ENCODE measurements at places on chromosomes 3 and 15.

- no peak for DNase-seq
Measured at GRCh38 chr15:21268436-21268940, 171.8 kb downstream of the POTEB3 start.

GRCh38 chr15:79406210-79406609 is 25.9 kb upstream of the MINAR1 start:
- no peak for DNase-seq

- no peak for DNase-seq
Measured at GRCh38 chr3:59263152-59263551, 213.3 kb upstream of the CFAP20DC start.

DNA sequence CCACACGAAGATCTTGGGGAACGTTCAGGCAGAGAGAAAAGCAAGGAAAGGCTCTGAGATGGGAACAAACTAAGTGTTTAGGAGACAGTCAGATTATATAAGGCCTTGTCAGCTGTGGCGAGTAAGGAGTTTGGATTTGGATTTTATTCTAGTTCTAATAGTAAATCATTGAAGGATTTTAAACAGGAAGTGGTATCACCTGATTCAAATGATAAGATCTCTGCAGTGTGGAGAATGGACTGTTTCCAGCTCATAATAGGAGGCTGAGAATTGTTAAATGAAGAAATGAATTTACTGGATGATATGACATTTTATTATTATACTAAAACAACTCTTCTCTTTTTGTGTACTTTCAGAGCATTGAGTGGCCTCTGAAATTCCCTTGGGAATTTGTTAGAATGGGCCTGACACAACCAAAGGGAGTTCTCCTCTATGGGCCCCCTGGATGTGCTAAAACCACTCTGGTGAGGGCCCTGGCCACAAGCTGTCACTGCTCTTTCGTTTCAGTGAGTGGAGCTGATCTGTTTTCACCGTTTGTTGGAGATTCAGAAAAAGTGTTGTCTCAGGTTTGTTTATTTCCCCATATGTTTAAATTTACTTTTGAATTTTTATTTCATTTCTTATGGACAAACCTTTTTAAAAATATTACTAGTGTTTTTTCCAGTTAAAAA is 36.0 kb upstream of the GATM start:
- DNase-seq, result no peak

- DNase-seq, result no peak
Measured at GRCh38 chr3:13134879-13135206, 61.6 kb upstream of the IQSEC1 start.

DNA sequence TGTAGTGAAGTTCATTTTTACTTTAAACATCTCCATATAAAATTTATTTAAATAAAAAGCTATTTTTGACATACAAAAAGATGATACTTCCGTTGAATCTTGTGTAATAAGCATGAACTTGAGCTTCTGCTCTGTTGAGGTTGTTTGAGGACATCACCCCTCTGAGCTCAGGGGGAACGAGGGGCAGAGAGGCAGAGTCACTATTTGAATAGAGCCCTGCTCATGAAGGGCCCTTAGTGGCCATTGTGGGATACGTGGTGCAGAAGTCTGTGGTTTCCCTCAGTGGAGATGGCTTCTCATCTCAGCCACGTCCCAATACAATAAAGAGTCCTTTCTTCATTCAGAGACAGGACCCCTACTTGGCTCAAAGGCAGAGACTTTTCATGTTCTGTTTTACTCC is 10.6 kb downstream of the CEMIP start:
- DNase-seq, result no peak

- no peak for DNase-seq
Measured at GRCh38 chr15:47959617-47960413, 161.0 kb upstream of the SLC24A5 start.

DNA sequence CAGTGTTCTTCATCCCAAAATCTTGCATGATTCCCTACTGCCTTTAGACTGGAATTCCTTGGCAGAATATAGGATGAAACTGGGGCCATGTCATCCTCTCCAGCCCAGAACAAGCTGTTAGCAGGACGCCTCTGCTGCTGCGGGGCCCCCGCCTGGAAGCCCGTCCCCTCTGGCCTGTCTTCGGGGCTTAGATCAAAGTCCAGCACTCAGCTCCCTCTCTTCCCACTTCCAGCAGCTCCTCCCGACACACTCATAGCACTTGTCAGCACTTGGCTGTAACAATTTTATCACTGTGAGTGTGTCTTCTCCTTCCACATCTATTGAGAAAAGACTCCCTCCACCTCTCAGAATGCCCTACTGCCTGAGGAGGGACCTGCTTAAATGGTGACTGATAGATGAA is 112.0 kb upstream of the HACD2 start:
- DNase-seq, result no peak

DNA sequence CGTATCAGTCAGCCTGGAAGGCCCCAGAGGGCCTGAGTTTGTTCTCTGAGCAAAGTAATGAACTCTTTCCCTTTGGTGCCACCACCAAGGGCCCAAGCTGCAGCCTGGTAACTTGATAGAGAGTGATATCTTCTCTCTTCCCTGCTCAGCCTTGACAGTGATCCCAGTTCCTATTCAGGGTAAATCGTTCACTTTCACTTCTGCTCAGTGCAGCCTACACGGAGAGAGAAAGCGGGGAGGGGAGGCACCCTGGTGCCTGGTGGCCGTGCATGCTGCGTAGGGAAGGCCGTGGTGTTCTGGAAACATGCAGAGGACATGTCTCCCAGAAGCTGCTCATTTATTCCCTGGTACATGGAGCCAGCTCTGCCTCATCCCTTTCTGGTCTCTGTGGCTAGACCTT is 54.9 kb downstream of the KIF9 start:
- DNase-seq, result peak; percentile 9

DNA sequence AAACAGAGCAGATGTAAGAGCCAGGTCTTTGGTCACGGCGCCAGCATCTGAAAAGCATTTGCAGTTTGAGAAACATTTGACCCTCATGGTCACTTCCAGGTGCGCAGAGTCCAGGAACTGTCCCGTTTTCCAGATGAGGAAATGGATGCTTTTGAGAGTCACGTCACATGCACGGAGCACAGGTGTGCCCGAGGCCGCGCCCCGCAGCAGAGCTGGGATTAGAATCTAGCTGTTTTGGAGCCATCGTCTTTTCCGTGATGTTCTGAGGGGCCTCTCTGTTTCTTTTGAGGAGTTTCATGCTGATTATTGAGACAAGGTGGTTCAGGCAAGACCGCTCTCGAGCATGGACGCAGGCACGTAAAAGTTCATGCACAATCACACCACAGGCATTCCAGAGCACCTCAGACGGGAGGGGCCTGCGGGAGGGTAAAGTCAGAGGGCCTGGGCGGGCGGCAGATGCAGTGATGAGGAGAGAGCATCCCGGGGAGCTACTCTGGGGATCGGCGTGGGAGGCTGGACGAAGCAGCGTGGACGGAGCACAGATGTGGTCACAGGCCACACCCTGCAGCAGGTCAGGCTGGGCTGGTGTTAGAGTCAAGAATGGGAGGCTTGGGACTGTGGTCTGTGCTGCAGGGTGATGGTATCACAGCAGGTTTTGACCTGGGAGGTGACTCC is 139.2 kb upstream of the MEF2A start:
- DNase-seq, result no peak

DNA sequence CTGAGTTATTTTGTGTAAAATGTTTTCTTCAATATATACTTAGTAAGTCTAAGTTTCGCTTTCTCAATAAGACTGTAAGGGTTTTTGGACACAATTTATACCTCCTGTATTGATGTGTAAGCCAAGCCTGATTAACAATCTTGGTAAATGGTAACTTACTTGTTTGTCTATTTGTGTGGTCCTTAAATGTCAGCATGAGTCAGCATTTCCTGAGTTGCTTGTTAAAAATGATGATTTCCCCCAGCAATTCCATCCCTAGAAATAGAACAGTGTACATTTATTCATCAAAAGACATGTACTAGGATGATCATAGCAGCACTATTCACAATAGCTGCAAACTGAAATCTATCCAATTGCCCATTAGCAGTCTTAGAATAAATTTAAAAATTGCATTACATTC is 53.4 kb upstream of the LRIG1 start:
- DNase-seq, result no peak

GRCh38 chr15:100849021-100849854 is 30.4 kb upstream of the ALDH1A3 start:
- DNase-seq, result peak; percentile 20

- no peak for DNase-seq
Measured at GRCh38 chr15:45630917-45631691, 3.7 kb upstream of the SQOR start.

DNA sequence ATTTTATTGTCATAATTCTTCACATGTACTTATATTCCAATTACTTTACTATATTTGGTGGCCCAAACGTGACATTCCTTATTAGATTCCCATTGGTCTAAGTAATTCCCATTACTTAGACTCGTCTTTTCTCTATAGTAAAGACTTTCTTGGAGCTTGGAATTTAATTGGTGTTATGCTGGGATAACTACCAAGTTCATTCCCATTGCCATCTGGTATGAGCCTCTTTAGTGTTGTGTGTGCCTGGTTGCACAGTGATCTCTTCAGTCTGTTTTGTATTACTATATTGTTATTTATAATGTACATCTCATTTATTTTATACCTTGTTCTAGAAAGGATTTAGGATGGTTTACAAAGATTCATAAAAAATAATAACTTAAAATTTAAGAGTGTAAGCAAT is 27.8 kb downstream of the TMEM108 start:
- no peak for DNase-seq

DNA sequence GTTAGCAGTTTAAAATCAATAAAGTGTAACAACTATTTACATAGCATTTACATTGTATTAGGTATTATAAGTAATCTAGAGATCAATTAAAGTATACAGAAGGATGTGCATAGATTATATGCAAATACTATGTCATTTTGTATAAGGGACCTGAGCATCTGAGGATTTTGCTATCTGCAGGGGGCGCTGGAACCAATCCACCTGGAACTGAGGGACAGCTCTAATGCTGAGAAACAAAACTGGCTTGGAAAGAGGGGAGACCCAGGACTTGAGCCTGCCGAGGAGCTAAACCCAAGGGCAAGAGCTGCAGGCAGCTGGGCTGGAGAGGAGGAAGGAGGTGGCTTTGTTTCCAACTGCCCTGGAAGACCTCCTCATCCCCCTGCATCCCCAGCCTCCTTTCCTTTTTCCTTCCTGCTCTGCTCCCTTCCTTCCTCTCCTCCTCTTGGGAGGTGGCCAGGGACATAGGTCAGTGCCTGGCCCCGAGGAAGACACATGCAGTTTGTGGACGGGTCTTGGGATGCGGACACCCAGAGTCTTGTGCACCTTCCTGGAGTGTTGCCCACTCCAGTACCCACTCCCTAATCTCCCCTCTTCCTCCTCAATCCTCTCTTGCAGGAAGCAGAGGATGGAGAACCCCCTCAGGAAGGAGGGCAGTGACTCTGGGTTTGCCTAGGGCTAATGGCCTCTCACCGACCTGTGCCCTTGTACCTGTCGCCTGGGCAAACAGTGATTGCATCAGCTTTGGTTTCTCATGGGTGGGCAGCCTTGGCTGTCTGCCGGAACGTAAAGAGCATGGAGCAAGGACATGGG is 825 bp upstream of the RTP3 start:
- DNase-seq, result no peak

- DNase-seq, result no peak
Measured at GRCh38 chr3:141934354-141934753, 57.9 kb downstream of the ATP1B3 start.

- no peak for DNase-seq
Measured at GRCh38 chr15:66841953-66842681, 140.1 kb downstream of the SMAD6 start.

DNA sequence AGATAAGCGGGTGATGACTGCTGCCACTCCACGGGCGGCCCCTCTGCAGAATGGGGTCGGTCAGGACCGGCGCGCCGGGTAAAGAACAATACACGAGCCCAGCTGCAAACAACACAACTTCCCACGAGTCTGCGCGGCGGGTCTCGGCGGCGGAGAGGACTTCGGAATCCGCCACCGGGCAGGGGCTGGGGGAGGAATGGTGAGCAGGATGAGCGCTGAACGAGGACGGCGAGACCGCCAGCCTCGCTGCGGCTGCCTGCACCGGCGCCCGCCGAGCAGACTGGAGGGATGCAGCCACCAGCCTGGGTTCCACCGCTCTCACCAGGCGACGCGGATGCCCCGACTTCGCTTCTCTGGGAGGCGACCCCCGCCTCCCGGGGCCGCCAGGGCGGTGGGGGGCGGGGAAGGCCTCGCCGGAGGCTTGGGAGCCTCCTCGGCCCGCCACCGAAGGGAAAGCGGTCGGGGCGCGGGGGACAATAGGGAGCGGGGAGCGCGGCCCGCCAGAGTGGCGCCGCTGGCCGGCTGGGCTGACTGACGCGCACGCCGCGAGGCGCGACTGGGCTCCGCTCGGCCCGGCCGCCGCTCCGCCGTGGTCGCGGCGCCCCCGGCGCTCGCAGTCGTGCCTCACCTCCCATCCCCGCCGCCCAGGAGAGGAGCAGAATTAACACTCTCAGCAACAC is 515 bp downstream of the ADAM10 start:
- DNase-seq, result no peak

DNA sequence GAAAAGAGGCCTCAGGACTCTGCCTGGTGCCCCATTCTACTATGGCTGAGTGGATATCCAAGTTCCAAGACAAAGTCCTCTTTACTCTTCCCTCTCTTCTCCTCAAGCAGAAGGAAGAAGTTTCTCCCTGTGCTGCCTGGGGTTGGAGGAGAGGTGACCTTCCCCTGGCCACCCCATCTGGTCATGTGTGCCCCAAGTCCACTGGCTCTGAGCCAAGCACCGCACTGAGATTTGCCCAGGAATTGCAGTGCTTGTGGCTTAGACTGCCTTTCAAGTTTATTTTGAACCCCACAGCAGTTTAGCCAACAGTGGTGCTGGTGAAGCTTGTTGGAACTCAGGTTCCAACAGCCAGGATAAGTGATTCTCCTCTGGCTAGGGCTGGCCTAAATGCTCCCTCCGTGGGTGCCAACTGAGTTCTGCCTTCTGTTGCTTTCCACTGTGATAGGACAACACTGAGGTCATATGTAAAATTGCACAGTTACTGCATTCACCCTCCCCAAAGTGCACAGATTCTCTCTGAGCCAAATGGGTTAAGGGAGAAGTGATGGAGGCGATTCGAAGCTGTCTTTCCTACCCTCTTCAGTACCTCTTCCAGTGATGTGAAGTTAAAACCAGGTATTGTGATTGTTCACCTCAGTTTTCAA is 69.9 kb downstream of the TMCO5A start:
- DNase-seq, result no peak

DNA sequence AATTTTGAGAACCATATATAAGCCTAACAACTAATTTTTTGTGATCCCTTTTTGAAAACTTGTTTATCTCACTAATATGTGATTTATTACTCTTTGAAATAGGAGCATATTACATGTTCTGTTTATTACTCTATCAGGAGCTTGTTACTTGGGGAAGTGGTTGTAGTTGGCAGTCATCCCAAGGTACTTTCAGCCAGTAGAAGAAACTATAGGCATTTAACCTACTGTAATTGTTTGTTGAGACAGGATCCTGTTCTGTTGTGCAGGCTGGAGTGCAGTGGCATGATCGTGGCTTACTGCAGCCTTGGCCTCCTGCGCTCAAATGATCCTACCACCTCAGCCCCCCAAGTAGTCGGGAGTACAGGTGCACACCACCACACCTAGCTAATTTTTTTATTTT is 195.6 kb downstream of the TCF12 start:
- DNase-seq, result no peak

DNA sequence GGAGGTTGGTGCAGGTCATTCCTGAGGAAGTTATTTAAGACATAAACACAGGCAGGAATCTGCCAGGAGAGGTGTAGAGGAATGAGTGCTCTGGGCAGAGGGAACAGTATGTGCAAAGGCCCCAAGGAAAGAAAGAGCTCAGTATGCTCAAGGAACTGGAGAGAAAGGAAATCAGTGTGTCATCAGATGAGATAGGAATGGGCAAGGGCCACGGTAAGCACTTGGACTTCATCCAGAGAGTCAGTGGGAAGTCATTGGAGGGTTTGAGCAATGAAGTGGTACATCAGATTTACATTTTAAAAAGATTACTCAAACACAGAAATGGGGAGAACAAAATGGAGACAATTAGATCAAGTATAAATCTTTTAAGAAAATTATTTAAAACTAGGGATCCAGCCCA is 272.2 kb downstream of the ADAMTSL3 start:
- DNase-seq, result no peak
